ENCODE measurements at places on chromosomes 4 and X.
A peak's percentile ranks its signal among the peaks of the same experiment; 100 is the strongest.

- DNase-seq, result no peak
Measured at GRCh38 chr4:150394046-150394445, 187.9 kb upstream of the MAB21L2 start.

- DNase-seq, result no peak
Measured at GRCh38 chr4:4377732-4378460, 9.0 kb upstream of the NSG1 start.

- DNase-seq, result no peak
Measured at GRCh38 chrX:13120017-13120416, 75.6 kb upstream of the FAM9C start.

GRCh38 chrX:104195489-104196084 is 29.3 kb downstream of the FAM199X start:
- no peak for DNase-seq

GRCh38 chr4:156053174-156053573 is 99.5 kb upstream of the CTSO start:
- no peak for DNase-seq

GRCh38 chr4:101126059-101126458 is 221.3 kb downstream of the PPP3CA start:
- no peak for DNase-seq

- peak; percentile 54 for DNase-seq
Measured at GRCh38 chrX:130108647-130109428, 1.5 kb downstream of the ELF4 start.

- no peak for DNase-seq
Measured at GRCh38 chr4:88866862-88867550, 169.4 kb upstream of the NAP1L5 start.

- DNase-seq, result no peak
Measured at GRCh38 chrX:41352329-41352838, 18.4 kb downstream of the DDX3X start.

GRCh38 chrX:136126371-136126770 is 21.0 kb upstream of the FHL1 start:
- DNase-seq, result no peak

- no peak for DNase-seq
Measured at GRCh38 chr4:107570952-107571351, 149.1 kb downstream of the PAPSS1 start.

DNA sequence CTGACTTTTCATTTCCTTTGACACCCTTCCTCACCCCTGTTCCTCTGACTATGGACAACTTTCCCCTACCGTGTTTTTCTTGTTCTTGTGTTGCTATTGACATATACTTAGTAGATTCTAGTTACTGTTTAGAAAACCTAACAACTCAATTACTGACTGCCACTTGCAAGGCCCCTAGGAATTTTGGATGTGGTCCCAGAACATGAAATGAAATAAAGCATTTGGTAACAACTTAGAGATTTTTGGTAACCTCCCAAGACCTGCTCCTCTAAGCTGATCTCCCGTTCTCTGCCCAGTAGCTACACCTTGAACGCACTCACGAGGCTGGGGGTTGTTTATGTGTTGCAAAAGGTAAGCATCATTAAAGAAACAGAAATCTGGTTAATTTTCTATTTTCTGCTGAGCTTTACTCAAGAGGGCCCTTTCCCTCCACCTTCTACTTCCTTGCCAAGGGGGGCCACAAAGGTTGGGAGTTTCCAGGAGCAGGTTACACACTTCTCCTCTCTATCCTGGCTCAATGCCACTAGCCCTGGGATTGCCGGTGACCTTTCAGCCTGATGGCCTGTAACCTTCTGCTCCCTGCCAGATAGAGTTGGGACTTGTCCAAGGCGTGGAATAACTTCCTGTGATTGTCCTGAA is 20.5 kb downstream of the GAB3 start:
- no peak for DNase-seq

DNA sequence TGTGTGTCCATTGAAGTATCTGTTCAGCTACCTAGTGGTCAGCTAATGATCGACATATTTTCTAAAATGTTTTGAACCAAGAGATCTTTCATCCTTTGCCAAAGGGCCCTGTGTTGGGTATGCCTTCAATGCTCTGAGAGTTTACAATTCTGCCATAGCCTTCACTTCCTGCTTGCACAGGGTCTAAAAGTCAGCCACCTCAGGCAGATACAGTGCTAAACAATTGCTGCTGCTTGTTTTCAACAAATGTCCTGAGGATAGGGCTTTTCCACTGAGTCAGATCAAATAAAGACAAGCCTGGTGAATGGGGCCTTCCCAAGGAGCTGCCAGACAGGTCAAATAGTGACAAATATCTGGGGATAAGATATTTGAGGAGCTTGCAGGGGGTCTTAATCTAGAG is 16.7 kb downstream of the AMMECR1 start:
- no peak for DNase-seq

DNA sequence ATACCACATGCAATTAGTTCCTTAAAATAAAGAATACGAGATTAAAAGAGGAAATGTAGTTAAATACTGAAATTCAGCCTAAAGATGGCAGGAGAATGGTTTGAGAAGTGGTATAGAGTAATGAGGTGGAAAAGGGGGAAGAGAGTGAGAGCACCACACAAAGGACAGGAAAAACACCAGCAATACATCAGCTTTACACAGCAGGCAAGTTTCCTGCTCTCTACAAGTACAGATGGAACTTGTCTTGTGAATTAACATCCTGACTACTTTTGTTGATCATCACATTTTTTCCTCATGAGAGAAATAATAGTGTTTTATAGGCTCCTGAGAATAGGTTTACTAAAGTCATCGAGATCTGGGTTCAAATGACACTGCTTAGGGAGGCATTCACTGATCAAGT is 2.9 kb upstream of the UNC5C start:
- DNase-seq, result no peak

DNA sequence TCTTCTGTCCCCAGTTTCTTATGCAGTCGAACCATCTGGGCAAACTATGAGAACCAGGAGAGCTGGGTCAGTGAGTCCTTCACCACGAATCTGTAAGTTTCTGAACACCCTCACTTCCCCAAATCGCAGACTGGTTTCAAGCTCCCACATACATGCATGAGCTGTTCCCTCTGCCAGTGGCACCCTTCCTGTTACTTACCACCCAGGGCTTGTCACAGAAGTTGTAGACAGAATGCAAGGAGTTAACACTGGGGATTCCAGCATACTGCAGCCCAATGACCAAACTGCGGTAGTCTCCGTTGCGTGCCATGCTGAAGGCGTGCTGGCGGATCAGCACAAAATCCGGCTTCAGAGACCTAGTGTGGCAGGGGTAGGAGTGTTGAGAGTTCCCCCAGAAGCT is 14.6 kb downstream of the SYN1 start:
- no peak for DNase-seq

- DNase-seq, result no peak
Measured at GRCh38 chr4:54541426-54542118, 116.2 kb upstream of the KIT start.

DNA sequence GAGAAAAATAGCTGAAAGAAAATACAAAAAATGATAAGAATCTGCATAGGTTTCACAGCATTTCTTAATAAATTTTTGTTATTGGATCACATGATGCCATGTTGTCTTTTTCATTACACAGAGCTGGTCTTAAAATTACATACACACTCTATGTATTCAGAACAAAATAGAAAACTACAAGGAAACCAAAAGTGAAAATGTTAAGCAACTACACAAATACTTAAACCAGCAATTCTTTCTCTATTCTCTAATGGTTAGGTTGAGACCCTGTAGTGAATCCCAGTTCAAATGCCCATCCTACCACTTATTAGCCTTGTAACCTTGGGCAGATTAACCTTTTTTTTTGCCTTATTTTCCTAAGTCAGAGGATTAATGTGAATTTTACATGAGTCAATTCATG is 2311.2 kb downstream of the PCDH7 start:
- DNase-seq, result no peak

GRCh38 chrX:153769865-153770600 is 6.0 kb downstream of the PLXNB3 start:
- DNase-seq, result no peak

GRCh38 chrX:39318506-39319343 is 517.5 kb downstream of the MID1IP1 start:
- no peak for DNase-seq

DNA sequence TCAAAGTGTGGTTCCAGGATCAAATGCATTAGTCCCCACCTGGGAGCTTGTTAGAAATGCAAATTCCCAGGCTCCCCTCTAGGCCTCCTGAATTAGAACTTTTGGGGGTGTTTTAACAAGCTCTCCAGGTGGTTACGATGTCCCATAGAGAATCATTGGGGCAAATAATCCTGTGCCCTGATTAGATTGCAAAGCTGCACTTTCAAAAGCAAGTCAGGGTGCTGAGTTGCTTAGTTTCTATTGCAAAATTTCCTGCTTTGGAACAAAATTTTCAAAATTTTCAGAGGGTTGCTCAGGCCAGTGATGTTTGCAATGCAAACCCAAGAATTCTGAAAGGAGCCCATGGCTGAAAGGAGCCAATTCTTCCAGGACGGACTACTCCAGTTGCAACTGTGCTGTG is 71.0 kb downstream of the MGST2 start:
- no peak for DNase-seq

GRCh38 chr4:74920704-74921103 is 12.2 kb upstream of the PARM1 start:
- DNase-seq, result no peak

DNA sequence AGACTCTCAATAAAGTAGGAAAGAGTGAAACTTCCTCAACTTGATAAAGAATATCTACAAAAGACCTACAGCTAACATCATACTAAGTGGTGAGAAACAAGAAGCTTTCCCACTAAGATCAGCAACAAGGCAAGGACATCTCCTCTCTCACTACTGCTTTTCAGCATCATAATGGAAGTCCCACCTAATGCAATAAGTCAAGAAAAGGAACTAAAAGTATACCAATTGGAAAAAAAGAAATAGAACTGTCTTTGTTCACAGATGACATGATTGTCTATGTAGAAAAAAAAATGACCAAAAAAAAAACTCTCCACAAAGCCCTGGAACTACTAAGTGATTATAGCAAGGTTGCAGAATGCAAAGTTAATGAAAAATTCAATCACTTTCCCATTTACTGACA is 25.1 kb upstream of the SH3RF1 start:
- no peak for DNase-seq

GRCh38 chr4:106565727-106566126 is 197.1 kb upstream of the GIMD1 start:
- DNase-seq, result no peak

- peak; percentile 47 for DNase-seq
Measured at GRCh38 chrX:71107762-71108360, 1.3 kb upstream of the CXorf65 start.

GRCh38 chrX:120090208-120090607 is 12.7 kb upstream of the RHOXF2B start:
- no peak for DNase-seq

DNA sequence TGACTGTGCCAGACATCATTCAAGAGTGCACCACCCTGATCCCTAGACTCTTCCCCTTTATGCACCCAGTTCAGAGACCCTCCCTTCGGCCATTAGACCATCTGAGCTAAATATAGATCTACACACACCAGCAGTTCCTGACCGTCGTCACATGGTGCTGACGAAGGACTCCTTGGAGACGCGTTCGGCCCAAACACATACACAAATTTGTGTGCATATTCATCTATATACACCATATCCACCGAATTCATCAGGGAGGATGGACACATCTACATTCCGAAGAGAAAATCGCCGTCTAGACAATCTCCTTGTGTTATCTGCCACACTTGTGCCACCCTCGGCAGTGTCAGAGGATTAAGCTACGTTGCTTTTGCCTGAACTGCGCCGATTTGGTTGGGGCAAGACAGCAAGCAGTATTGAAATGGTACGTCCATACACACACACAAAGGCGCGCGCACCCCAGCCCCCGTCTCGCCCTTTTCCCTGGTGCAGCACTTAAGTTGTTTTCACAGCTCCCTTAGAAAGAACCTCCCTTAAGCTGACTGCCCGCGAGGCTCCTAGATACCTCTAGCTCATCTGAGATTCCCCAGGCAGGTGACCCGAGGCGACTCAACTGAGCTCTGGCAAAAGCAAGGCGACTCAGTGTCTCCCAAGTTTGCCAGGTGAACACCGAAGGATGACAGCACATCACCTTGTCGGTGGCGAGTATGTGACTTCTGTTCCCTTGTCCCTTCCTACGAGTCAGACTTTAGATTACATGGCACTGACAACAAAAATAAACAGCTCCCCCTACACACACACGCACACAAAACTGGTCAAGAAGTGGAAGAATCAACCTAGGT is 1.0 kb downstream of the RASGEF1B start:
- peak; percentile 33 for DNase-seq

GRCh38 chr4:8370106-8370787 is 70.3 kb downstream of the ACOX3 start:
- no peak for DNase-seq

DNA sequence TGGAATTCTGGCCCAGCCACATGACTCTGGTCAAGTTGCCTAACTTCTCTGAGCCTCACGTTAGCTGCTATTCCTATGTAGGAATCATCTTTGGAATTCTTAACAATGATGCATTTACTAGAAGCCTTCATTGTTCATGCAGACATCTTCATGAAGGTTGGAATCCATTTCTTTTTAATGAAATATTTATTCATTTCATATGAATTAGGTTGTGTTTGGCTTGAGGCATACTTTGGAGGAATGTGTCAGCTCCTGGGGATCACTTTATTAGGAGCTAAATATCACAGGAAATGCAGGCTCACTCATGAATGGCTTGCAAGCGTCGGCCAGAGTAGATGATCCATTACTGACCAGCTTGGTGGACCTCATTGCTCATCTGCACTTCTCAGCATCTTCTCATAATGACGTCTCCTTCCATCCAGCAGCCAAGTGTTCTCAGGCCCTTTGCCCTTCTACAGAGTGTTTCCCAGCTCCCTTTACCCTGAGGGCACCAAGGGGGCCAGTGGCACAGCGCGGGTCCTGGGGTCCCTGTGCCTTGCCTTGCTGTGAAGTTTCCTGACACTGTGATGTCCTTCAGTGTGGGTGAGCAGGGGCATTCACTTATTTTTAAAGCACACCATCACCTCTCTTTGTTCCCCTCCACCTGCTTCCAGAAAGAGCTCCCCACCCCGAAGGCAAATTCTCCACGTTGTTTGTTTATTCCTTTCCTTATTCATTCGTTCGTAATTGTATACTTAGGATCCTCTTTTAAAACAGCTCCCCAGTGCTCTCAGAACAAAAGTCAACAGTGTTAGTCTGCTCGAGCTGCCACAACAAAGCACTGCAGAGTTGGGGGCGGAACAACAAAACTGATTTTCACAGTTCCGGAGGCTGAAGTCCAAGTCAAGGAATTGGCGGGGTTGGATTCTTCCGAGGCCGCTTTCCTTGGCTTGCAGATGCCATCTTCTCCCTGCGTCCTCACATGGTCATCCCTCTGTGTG is 106.8 kb downstream of the STK32B start:
- no peak for DNase-seq

GRCh38 chr4:98828801-98829200 is 100.1 kb downstream of the EIF4E start:
- peak; percentile 28 for DNase-seq

DNA sequence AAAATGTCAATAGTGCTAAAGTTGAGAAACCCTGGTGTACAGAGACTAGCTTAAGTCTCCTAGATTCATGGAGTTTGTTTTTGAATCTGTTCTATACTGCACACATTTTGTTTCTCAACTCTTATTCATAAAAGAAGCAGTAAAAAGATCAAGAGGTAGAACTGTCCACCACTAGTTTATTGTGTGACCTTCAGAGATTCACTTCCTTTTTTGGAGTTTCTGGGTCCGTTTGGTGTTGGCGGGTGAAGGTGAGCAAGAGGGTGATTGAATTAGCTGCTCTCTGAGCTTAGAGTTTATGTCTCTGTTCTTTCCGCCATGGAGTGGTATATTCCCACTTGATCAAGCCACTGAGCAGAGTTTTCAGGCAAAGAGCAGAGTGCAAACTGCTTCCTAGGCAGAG is 21.4 kb upstream of the PLAC1 start:
- DNase-seq, result no peak
